ENCODE measurements at places on chromosomes 1 and 21.
A peak's percentile ranks its signal among the peaks of the same experiment; 100 is the strongest.

DNA sequence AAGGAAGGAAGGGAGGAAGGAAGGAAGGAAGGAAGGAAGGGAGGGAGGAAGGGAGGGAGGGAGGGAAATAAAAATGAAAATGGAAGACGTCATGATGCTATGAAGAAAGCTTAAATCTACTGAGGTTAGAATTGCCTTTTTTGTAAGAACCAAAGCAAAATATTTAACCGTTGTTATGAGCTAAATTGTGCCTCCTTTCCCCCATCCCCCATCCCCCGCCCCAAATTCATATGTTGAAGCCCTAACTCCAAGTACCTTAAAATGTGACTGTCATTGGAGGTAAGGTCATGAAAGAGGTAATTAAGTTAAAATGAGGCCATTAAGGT is 80.1 kb upstream of the CXADR start:
- DNase-seq: no peak

DNA sequence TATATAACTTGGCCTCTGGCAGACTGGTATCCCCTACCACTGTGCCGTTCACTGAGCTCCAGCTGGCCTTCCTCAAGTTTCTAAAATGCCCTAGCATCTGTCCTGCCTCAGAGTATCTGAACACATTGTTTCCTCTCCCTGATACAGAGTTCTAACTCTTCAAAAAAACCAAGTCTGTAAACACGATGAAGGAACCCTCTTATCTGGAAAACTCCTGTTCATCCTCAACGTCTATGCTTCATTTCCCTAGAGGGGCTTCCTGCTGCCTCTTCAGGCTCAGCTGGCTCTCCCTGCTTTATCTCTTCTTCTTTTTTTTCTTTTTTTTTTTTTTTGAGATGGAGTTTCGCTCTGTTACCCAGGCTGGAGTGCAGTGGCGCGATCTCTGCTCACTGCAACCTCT is 5.6 kb downstream of the BSDC1 start:
- DNase-seq: no peak

DNA sequence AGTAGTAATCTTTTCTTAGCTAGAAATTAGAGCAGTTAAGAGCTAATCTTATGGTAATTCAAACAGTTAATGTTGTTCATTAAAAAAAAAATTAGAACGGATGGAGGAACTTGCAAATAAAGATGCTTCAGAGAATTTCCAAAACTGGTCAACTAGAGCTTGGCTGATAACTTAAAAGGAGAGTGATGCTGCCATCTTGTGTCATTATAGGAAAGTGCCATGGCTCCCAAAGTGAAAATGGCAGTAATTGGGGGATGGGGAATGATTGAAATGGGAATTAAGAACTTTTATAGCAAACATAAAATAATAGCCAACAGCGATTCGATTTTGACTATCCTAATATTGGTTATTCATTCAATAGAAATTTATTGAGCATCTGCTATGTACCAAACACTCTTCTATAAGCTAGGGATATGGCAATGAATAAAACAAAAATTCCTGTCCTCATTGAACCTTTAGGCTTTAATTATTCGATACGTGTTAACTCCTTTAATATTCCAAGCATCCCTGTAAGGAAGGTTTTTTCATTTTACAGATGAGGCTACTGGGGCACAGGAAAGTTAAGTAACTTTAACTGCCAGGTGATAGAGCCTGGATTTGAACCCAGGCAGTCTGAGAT is 5.7 kb upstream of the PLPP3 start:
- DNase-seq: peak; percentile 66

GRCh38 chr1:196418772-196419171 is 189.5 kb downstream of the KCNT2 start:
- DNase-seq: no peak

- DNase-seq: no peak
Measured at GRCh38 chr1:192866241-192866868, 57.5 kb downstream of the RGS2 start.

GRCh38 chr1:76867342-76868130 is at the start of gene ST6GALNAC5:
TSS of gene ST6GALNAC5 (plus strand) at chr1:76867480.
- peak; percentile 17 for DNase-seq

DNA sequence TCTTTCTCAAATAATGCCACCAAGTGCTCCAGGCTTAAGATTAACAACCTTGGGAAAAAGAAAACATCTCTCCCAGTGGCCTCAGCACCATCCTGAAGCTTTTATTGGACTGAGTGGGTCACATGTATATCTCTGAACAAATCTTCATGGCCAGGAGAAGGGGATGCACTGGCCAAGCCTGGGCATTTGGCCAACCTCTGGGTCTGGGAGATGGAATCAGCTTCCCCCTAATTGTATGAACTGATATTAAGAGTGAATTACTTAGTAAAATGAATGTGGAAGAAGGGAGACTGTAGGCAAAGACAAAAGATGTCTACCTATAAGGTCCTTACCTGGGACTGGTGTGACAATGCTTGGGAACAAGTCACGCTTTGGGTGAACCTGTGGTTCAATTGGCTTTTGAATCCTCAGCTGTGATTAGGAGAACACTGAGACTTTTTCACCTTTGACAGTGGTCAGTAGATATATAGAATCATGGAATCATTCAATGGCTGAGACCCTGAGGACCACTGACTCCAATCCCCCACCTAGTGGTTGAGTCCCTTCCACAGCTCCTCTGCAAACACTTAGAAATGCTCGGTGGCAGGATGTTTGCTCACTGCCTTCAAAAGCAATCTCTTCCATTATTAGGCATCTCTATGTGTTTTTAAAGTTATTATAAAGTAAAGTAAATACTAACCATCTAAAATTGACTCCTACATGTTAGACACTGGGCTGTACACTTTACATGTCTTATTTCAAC is 102.6 kb upstream of the ATP1A1 start:
- DNase-seq: no peak

DNA sequence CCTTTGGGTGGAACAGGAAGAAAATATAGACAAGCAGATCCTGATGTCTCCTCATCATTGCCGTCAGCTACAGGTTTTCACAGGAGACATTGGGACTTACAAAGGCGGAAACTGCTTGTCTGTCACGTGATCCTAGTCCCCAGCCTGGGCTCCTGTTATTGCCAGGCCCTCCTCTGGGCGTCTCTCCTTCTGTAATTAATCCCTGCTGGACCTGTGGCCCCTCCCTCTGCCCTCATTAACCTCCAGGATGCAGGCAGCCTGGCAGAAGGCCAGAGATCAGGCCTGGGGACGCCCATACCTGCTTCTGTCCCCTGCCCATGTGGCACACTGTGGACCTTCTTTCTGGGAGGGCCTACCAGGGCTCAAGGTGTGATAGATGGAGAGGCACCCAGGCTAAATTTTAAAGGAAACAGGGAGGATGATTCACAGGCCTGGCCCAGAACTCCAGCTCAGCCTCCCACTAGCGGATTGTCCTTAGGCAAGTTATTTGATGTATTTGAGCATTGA is 2.4 kb downstream of the S100A5 start:
- DNase-seq: no peak

DNA sequence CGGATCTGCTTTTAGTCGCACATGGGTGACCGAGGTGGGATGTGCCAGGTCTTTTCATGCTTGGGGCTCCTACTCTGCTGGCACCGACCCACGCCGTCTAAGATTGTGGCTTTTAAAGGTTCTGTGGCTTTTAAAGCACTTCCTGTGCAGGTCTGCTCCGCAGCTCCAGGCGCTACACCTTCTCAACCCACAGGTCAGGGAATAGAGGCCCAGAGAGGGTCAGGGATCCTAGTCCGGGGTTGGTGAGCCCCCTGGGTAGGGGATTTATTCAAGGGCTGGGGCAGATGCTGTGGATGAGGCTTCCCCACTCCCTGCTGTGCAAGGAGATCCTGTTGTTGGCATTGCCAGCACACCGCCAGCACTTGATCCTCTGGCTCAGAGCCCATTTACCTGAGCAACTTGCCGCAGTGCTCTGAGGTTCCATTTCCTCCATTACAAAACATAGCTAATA is 212.8 kb upstream of the RAB4A start:
- DNase-seq: no peak

DNA sequence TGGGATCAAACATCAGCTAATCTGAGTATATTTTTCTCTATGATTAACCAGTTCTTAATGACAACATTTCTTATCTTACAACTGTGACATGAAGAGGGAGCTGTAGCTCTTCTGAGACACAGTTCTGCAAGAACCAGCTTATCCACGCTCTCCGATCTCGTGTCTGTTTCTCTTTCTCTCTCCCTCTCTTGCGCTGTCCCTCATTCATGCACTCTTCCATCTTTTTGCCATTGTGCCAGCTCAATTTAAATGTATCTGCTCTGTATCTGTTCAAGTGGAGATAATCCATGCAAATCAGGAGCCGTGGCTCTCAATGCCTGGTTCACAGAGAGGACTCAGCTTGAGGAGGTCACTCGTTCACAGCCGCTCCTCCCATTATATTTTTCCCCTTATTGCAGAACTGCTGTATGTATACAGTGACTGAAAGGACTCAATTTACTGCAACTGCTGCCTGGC is 494.7 kb upstream of the ADGRL2 start:
- peak; percentile 53 for DNase-seq

GRCh38 chr21:45228171-45228641 is 59.5 kb downstream of the POFUT2 start:
- peak; percentile 89 for DNase-seq

- no peak for DNase-seq
Measured at GRCh38 chr1:183891158-183891856, 86.4 kb downstream of the RGL1 start.

GRCh38 chr1:93620841-93621210 is 60.8 kb downstream of the BCAR3 start:
- no peak for DNase-seq

GRCh38 chr1:9078752-9079500 is 9.5 kb upstream of the SLC2A5 start:
- DNase-seq: no peak

- DNase-seq: no peak
Measured at GRCh38 chr1:11422686-11423085, 56.3 kb upstream of the DISP3 start.

GRCh38 chr1:160916666-160917065 is 31.7 kb upstream of the ITLN1 start:
- DNase-seq: no peak

GRCh38 chr1:29441916-29442668 is 205.8 kb downstream of the PTPRU start:
- no peak for DNase-seq

- DNase-seq: no peak
Measured at GRCh38 chr1:153563991-153564390, 1.7 kb downstream of the S100A2 start.

GRCh38 chr1:231407547-231408396 is 14.3 kb downstream of the EGLN1 start:
- no peak for DNase-seq

DNA sequence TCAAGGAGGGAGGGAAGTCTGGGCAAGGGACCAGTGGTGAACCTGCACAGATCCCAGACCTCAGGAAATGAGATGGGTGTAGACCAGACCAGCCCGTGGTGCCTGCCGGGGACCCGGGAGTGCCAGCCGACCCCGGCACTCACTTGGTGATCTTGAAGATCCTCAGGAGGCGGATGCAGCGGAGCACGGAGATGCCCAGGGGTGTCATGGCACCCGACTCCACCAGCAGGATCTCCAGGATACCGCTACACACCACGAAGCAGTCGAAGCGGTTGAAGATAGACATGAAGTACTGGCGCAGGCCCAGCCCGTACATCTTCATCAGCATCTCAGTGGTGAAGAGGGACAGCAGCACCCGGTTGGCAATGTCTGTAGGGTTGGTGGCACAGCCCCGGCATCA is 34.5 kb downstream of the CACNA1S start:
- DNase-seq: no peak

GRCh38 chr1:109910963-109911798 is 532 bp downstream of the CSF1 start:
- DNase-seq: no peak

DNA sequence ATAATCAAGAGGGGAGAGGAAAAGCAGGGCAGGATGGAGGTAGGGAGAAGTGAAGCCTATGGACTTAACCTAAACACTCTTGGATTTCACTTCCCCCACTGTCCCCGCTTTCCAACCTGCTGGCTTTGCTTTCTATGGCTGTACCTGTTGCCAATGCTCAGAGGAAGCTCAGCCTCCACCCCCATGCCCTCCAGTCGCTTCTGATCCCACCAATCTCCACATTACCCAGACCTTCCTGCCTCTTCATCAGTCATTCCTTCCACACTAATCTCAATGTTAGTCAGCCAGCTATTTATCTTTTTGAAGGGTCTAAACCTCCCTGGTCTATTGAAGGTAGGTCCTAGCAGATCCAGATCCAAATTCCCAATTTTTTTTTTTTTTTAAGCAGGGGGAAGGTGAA is 24.1 kb downstream of the ERI3 start:
- no peak for DNase-seq

GRCh38 chr21:30336596-30336995 is 898 bp downstream of the KRTAP27-1 start:
- DNase-seq: no peak

DNA sequence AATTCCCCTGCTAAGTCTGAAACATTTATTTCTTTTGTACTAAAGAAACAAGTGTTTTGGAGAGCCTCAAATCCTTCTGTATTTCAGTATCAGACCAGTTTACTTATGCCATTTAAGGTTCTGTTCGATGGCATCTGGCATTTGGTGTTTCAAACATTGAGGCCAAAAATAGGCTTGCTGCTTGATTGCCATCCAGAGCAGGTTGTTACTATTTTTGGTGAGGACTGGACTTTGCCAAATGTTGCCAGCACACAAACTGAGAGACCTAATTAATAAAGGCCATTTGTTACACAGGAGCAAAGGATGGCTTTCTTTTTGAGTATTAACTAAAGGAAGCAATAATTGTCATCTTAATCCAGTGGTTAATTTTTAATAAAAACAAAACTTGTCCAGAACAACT is 26.2 kb downstream of the VPS45 start:
- no peak for DNase-seq

DNA sequence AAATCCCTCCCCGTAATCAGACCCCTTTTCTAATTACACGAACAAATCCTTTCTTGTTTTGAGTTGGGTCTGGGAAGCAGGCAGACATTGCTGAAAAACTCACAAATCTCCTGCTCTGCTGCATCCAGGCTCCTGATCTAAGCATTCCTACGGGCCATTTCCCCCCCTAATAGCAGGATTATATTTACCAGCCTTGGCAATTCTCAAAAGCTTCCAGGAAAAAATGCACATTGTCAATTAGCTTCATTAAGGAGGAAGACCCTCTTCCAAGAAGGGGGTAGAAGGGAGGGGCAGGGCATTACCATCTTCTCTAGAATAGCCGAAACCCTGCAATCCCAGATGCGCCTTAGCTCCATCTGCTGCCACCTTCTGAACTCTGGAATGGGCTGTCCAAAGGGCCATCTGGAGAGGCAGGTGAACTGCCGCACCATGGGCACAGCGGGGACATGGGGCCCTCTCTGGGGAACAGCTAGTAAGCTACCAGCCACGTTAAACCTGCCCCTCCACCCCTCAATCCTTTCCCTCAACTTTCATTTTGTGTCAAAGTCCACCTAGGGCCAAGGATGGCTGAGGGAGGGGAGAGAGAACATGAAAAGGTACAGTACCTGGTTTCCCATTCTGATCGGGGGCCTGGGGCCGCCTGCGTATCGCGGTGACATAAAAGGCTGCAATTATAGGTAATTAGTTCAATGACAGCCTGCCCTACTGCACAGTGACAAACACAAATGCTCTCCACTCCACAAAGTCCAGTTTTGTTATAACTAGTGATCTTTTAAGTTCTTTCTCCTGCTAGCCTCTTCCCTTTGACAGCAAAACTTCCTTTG is 56.8 kb downstream of the MRPL37 start:
- no peak for DNase-seq

All from fibroblast of the conjunctiva (primary cell).